ENCODE measurements at places on chromosomes 11 and 22. TPM values are rescaled to one million over a fixed set of nuclear protein-coding genes. Genes with fewer than 3 reads are reported as not detected.
A peak's percentile ranks its signal among the peaks of the same experiment; 100 is the strongest.

DNA sequence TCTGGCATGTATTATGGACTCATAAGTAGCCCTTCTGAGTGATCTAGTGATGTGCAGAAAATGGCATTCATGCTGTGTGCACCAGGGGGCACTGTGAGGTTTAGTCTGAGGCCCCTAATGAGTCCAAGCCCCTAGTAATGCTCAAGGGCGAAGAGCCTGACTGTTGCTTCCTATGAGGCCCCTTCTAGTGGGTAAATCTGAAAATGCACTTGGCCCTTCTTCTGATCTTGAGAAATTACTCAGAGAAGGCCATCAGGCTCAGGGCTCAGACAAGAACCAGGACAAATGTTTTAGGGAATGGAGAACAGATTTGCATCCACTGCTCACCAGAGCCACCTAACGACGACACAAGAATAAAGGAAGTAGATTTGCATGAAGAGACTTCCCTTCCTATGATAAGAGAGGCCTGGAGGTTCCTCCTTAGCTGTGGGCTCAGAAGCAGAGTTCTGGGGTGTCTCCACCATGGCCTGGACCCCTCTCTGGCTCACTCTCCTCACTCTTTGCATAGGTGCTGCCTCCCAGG, 75.8 kb downstream of the GGTLC2 start:
- no peak for DNase-seq

DNA sequence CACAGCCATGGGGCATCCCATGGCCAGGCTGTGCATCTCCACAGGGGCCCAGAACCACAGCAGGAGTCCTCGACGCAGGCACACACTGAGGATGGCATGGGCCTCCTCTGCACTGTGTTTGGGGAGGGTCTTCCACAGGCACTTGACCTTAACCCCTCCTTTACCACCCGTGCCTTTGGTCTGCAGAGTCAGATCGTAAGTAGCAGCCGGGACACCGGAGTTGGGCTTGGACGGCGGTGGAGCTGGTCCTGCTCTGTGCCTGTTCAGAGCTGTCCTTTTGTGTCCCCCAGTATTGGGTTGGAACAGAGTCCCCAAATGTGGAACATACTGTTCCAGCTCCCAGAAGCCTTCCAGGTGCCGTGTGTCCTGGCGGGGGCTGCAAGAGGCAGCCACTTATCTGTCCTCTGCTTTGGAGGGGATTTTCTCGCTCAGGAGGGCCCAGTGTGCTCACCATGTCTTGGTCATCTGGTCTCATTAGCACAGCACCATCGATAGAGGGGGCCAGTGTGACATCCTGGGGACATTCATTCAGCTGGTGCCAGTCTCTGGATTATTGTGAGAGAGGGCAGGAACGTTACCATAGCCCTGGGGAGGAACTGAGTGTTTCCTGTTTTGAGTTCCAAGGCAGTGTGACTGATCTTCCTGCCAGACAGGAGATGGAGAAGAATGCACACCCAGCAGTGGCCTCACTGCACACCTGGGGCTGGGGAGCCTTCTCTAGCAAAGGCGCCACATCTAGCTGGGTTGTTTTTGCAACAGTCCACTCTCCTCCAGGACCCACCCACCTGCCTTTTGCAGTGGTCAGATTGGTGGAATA, 12.4 kb downstream of the CRELD2 start:
- DNase-seq: peak; percentile 93

DNA sequence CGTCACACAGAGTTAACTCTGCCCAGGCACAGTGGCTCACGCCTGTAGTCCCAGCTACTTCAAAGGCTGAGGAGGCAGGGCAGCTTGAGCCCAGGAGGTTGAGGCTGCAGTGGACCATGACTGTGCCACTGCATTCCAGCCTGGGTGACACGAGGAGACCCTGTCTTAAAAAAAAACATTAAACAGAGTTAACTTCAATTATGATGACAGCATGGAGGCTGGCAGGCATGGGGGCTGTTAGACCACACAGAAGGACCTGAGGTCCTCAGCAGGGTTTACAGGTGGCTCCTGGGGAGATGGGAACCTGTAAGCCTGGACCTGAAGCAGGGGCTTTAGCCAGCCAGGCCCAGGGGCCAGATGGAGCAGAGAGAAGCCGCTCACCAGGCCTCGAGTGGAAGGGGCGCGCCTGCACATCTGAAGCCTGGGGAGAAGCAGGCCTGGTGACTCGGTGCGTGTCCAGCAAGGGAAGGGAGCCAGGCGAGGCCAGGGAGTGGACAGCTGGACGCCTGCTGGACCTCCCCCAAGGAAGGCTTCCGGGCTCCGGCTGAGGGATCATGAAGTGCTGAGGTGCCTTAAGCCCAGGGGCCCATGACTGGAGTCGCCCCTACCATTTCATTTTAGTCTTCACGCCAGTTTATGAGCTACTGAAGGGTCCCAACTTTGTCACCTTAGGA, 25.3 kb downstream of the RPUSD4 start:
- DNase-seq: no peak

Gene CTTN
- 283 TPM for total RNA-seq

- DNase-seq: no peak
Measured at GRCh38 chr11:92658733-92659132, 310.7 kb upstream of the MTNR1B start.

Gene OR5A1
- total RNA-seq: not detected

Gene C1QTNF5
- 55.0 TPM for total RNA-seq

GRCh38 chr22:19873960-19874306, 19.3 kb upstream of the GNB1L start:
- DNase-seq: peak; percentile 25

- DNase-seq: no peak
Measured at GRCh38 chr22:32020117-32020516, 22.9 kb upstream of the SLC5A1 start.

Gene OR4C11
- total RNA-seq: not detected

- DNase-seq: no peak
Measured at GRCh38 chr11:19499999-19500398, 212.6 kb upstream of the NAV2 start.

- DNase-seq: no peak
Measured at GRCh38 chr11:6864438-6864837, 1.6 kb downstream of the OR10A2 start.

GRCh38 chr11:102254047-102254446, 63.2 kb upstream of the BIRC3 start:
- no peak for DNase-seq

DNA sequence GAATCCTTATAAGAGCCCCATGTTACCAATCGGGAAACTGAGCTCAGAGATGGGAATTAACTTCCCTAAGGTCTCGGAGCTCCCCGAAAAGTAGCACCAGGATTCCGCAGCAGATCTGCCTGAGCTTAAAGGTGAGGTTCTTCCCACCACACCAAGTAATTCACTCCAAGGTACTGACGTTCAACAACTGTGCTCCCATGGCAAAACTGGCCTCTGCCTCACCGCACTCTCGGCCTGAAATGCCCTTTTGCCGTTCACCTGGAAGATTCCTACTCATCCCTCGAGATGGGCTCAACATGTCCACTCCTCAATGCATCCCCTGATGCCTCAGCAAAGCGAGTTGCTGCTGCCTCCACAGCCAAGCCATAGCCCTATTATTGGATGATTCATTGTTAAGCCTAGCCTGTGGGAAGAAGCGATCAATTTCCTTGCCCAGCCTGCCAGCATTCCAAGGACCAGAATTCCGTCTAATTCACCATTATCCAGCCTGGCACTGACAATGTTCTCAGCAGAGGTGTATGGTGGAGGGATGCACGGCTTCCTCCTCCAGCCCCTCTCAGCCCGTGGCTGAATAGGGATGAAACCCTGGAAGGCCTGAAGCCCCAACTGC, 4.2 kb downstream of the PLAAT3 start:
- no peak for DNase-seq

DNA sequence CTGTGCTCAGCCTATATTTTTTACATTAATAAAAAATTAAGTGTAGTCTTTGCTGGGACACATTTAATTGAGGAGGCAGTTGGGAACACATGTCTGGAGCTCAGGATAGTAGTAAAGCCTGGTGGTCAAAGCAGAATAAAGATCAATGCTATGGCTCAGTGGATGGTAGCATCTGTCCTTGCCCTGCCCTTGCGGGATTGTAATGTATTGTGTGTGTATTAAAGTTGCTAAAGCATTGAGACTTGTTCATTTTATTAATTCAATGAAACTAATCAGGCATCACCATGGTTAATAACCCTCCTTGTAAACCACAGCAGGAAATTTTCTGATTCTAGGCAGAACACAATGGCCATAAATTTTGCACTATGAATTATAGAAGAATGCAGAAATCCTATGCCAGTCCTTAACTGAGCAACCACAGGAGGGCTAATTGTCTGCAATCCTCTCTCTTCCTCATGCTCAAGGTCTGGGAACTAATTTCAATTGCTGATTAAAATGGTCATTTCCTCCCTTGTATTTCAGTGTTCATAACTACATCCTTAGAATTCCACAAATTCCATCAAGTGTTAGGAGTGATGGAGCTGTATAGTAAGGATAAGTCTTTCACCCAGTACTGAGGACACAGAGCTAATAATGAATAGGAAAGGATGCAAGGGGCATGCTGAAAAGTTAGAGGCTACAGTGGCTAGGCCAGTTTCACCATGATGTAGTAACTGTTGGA, 403.2 kb upstream of the DDI1 start:
- no peak for DNase-seq

- DNase-seq: no peak
Measured at GRCh38 chr11:114651145-114651718, 27.1 kb upstream of the NXPE2 start.

Gene ARHGAP8
- 32.4 TPM for total RNA-seq

DNA sequence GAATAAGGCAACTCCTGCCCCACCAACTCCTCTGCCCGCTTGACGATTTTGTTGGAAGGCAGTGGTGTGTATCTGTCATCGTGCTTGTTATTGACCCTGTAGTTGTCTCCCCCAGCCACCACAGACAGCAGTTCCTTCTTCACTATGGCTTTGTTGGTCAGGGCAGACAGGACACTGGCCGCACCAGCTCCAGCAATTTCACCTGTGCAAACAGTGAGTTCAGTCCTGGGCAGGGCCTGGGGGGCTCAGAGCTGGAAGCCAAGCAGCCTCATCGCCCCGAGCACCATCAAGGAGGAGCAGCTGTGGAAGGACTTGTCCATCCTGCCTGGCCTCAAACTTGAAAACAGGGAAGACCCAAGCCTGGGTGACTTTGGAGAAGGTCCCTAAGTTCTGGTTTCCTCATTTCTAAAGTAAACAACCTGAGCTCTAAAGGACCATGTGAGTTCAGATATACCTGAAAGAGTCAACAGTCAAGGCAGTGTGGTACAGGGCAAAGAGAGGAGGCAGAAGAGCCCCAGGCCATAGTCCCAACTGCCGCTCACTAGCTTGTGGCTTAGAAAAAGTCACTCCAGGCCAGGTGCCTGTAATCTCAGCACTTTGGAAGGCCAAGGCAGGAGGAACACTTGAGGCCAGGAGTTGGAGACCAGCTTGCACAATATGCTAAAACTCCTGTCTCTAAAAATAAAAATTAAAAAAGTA, 4.6 kb downstream of the PLAAT2 start:
- DNase-seq: peak; percentile 50

Gene ESAM
- 11.6 TPM for total RNA-seq

DNA sequence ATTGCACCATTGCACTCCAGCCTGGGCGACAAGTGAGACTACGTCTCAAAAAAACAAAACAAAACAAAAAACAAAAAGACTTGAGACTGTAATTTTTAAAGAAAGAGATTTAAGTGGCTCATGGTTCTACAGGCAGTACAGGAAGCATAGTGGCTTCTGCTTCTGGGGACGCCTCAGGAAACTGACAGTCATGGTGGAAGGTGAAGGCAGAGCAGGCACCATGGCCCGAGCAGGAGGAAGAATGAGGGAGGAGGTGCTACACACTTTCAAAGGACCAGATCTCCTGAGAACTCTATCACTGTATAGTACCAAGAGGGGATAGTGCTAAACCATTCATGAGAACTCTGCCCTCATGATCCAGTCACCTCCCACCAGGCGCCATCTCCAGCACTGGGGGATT, 52.0 kb downstream of the CBL start:
- DNase-seq: no peak

Gene ABTB2
- total RNA-seq: 5.6 TPM

- no peak for DNase-seq
Measured at GRCh38 chr11:12223771-12224536, 113.6 kb downstream of the MICAL2 start.

- no peak for DNase-seq
Measured at GRCh38 chr11:123298488-123299447, 103.7 kb upstream of the CLMP start.

Gene MIAT
- 0.80 TPM for total RNA-seq

GRCh38 chr11:16860617-16861016, 122.2 kb downstream of the C11orf58 start:
- DNase-seq: no peak

Gene NXPE2
- not detected for total RNA-seq

DNA sequence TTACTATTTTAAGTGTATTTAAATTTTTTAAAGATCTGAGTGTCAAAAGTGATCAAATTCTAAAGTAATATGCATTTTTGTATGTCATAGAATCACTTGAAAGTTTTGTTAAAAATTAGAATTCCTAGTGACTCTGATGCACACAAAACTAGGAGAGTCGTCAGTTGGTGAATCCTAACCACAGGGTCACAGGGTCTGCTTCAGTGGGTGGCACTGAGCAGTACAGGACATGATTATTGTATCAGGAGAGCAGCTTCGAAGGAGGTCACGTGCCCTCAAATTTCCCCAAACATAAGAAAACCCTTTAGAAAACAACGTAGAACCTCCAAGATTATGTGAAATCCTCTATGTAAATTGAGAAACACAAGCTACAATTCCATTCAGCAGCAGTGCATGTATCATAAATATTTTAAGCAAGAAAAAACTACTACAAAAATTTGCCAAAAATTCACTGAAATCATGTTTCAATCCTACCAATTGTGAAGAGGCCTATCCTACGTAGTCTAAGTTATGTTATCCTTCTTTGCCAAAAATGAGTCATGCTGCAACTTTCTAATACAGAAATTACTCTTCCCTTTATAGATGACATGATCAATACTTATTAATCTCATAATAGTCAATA, 323.6 kb downstream of the AASDHPPT start:
- DNase-seq: no peak

Gene C11orf16
- total RNA-seq: not detected

Gene MS4A12
- not detected for total RNA-seq

DNA sequence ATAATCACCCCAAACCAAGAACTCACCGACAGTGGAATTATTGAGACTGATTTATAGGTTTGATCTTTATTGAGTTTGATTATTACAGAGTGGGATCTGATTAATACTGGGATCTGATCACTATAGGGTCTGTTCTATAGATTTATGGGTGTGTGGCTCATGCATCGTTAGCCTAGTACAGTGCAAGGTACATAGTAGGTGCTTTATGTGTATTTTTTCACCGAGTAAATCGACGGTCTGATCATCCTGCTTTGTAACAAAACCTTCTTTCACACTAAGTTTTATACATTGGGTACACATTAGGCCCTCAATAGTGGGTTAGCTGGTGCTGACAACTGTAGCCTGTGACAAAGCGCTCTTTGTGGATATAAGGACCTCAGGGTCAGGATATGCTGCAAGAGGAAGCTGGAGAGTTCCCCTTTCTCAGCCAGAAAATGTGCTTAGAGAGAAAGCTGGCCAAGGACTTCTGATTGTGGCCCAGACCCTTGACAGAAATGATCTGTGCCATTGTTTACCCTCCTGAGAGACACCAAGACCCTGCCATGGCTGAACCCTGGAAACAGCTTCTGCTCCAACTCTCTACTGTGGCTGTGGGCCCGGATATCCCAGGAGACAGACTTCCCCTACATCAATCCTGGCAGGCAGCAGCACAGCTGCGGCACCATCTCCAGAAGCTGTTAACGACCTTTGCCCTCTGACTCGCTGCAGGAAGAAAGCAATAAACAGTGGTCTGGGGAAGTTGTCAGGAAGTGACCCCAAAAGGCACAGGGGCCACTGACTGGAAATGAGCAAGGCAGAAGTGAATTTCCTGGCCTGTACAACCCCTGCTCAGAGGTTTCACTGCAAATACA, 16.1 kb upstream of the TPP1 start:
- no peak for DNase-seq

Measured in breast epithelium (tissue), 4 donors.